Astrocyte (in vitro differentiated cells and primary cell): ENCODE measurements at places on chromosomes 13 and 19.

DNA sequence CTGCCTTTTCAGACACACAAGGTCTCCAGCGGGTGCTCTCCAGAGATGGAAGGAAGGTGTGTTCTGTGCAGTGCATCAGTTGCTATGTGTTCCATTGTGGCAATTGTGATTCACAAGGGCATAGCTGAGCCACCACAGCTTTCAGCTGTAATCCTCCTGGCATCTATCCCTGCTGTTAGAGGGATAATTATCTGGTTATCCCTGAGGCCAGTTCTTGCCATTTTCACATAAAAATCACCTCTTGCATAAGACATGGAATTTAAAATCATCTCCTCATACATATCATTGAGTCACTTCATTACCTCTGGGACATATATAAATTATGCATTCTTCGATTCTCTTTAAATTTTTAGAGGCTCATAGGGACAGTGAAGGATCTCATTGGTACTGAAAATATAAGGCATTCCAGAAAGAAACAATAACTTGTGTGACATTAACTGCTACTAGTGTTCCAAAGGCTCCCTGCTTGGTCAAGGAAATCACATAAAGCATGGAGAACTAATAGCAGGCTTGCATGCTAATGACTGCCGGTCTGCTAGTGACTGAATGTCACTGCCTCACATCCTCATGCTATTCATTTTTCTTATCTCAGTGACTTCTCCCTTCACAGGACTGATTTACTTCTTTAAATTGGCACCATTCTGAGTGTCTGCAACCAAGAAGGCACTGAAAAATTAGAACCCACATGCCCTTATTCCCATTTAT is 214.0 kb downstream of the ENOX1 start:
- peak; percentile 45 for DNase-seq

GRCh38 chr19:7730286-7731217 is 1.4 kb downstream of the CLEC4G start:
- DNase-seq = no peak

- peak; percentile 91 for DNase-seq
Observed at GRCh38 chr13:90485436-90485835, 862.1 kb upstream of the MIR17HG start.

- peak; percentile 81 for DNase-seq
Observed at GRCh38 chr13:90793261-90793820, 554.1 kb upstream of the MIR17HG start.

- DNase-seq = no peak
Observed at GRCh38 chr19:55041627-55042343, 3.7 kb upstream of the GP6 start.

DNA sequence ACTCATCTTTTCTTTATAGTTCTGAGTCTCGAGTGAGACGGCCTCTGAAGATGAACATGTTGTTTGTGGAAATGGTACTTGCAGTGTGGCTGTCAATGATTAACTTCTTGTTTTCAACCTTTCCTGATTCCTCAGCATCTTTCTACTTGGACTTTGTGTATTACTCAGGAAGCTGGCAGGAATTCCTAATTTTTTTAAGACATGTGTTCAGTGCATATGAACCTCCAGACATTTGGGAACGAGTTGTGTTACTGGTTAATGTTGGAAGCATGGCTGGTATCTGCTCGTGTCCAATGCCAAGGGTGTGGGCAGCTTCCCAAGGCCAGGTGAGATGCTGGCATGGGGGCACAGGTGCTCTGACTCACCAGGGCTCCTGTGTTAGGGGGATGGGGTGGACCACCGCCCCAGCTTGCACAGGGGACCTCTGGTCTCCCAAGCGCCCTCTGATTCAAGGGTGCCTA is 61.1 kb upstream of the MCF2L start:
- DNase-seq = no peak

- no peak for DNase-seq
Observed at GRCh38 chr13:38361542-38362262, 12.1 kb downstream of the UFM1 start.

DNA sequence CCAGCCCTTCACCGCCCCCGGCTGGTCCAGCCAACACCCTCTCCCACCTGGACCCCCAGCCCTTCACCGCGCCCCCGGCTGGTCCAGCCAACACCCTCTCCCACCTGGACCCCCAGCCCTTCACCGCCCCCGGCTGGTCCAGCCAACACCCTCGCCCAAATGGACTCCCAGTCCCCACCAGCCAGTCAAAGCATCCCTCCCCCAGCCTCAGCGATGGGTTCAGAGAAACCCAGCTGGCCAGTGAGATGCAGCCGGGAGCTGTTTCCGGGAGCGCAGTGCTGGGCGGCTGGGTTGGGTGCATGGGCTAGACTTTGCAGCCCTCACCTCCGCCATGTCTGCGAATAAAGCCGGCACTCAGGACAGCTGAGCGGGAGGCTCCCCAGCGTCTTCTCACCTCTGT is 6.5 kb upstream of the CDC34 start:
- no peak for DNase-seq

GRCh38 chr19:45947926-45948325 is 25.7 kb downstream of the NOVA2 start:
- DNase-seq = peak; percentile 90

- no peak for DNase-seq
Observed at GRCh38 chr13:111278743-111279652, 41.4 kb upstream of the TEX29 start.

DNA sequence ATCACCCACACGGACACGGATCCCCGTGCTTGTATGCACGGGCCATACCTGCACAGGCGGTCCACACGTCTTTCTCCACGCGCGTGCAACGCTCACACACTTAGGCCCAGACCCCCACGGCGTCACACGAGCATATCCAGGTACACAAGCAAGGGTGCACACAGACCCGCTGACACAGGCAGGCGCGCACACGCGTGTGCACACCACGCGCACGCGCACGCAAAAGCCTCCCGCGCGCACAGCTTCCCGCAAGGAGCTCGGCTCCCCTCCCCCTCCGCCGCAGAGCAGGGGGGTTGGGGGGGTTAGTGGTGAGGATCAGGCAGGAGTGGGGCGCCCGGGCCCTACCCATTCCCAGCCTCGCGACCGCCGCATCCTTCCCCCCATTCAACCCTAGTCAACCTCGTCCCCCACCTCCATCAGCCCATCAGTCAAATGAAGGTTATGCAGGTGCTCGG is 407 bp downstream of the RAB3A start:
- DNase-seq = no peak

DNA sequence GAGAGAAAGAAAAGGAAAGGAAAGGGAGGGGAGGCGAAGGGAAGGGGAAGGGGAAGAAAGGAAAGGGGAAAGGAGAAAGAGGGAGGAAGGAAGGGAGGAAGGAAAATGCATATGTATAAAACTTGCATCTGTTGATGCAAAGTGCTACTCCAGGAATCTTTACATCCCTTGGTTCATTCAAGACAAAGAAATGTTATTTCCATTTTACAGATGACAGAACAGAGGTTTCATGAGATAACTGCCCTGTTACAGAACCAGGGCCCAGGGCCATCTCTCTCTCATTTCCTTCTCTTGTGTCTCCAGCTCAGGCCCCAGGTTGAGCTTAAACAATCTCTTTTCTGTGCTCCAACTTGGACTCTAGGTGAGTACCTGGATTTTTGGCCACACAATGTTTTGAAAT is 1.8 kb upstream of the SLC25A30 start:
- no peak for DNase-seq

DNA sequence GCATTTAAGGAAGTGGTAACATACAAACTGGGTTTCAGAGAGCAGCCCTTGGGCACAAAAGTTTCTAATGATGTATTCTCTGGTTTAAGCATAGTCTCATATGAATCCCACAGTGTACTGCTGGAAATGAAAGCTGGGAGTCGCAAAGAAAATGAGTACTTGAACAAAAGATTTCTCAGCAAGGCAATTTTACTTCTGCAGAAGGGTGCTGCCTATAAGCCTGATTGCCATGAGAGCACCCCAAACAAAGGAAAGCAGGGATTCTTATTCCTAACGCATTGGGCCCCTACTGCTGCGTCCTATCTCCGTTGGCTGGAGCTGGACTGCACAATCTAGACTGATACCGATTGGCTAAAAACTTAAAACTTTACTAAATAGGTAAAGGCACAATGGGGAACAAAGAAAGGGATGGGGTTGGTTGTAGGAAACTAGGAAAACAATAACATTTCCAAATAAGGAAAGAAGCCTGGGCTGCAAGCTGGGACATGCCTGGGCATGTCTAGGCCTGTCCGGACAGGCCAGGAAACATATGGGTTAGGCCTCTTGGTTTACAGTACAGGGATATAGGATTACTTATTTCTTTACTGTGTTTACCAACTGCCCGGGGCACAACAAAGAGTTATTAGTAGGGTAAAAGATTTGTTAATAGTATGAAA is 27.4 kb upstream of the VN1R4 start:
- peak; percentile 5 for DNase-seq

GRCh38 chr13:51541809-51542258 is 42.4 kb upstream of the WDFY2 start:
- DNase-seq = no peak

- no peak for DNase-seq
Observed at GRCh38 chr19:12930002-12930645, 3.4 kb downstream of the FARSA start.

- no peak for DNase-seq
Observed at GRCh38 chr13:109427695-109428094, 358.7 kb downstream of the IRS2 start.

DNA sequence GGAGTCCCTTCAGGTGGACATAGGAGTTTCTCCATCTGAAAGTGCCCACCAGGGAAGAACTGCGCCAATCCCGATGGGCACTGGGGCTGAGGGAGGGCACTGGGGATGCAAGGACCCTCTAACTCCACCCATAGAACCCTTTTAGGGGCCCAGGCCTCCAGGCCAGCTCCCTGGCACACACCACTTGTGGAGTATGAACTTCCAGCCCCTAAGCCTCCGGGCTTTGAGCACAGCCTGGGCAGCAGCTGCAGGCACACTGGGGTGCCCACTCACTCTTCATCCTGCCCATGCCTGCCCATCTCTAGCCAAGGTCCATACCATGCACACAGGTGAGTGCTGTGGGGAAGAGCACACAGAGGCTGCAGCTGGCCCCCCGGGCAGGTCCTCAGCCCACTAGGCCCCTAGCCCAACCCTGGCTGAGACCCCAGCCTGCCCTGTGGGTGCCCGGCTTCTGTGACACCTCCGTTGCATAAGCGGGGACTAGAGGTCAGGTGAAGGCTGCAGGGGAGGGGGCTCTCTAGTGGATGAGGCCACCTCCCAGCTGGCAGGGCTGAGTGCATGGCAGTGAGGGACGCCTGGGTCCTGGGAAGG is 14.6 kb upstream of the SLC7A10 start:
- no peak for DNase-seq

DNA sequence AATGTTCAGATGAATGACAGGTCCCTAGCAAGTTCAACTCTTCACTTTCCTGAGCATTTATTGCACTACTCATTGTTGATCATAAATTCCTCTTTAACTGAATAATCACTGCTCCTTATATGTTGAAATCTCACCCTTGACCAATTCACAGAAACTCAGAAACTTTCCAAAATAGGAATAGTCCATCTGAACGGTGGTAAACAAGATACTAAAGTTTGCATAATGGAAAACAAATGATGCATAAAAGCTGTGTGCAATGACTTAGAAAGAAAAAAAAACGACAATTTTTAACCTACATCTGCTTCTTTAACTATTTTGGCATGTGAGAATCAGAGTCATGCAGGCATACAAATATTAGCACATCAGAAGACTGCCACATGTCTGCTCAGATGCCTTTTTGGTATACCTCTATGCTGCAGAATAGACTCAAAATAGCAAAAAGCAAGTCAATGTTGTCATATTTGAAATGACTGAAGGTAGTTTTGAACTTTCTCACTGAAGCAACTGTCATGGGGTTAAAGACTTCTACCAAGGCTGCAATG is 34.8 kb downstream of the SLC10A2 start:
- DNase-seq = no peak

GRCh38 chr19:36169084-36169760 is 17.0 kb upstream of the COX7A1 start:
- no peak for DNase-seq

DNA sequence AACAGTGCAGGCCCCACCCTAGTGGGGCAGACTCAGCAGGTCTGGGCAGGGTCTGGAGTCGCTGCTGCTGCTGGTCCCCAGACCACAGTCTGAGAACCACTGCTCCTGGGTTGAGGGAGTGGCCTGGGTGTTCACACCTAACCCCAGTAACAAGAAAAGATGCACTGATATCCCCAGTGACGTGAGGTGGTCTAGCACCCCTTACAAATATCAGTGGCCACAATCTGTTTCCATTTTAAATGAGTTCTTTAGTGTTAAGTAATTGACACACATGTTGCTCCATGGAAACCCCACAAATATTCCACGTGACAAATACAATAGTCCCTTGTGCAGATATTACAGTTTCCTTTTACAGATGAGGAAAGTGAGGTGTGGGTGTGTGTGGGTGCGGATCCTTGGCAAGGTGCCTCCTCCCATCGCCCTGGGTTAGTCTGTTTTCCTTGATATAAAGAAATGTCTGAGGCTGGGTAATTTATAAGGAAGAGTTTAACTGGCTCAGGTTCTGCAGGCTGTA is 96.3 kb upstream of the GPR183 start:
- no peak for DNase-seq

- peak; percentile 93 for DNase-seq
Observed at GRCh38 chr19:49487277-49488045, at the start of gene RPL13A. Gene RPL13A, plus strand, starts transcription at chr19:49487608. Its CDS starts 22 bp downstream, at chr19:49487630.

GRCh38 chr13:47076500-47076899 is 179.6 kb upstream of the HTR2A start:
- peak; percentile 8 for DNase-seq

DNA sequence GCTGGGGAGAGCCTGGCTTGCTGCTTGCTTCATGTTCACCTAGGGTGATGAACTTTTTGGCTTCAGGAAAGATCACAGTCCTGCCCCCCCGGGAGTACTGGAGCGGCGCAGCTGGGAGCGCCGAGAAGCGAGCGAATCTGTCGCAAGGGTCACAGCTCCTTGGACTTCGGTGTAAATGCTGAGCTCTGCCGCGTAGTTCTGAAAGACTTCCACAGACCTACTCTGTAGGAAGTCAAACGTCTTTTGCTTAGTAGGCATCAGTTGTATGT is 2.7 kb downstream of the ING1 start:
- DNase-seq = no peak

DNA sequence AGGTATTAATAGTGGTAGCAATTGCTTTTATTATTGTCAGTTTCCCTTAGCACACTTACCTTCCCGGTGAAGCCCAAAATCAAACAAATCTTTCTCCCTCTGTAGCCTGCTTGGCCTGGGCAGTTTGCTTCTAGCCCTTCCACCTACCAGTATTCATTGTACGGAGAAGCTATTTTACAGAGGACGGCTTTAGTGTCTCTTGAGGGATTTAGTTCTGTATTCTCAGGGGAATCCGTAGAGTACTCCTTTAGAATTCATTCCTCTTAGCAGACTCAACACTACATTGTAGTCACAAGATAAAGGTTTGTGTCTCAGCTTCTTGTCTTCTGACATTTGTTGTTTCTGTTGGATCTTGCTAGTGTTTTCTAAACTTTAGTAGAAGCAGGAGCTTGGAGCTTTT is 24.1 kb upstream of the WTIP start:
- no peak for DNase-seq
